ENCODE measurements at places on chromosomes 2 and 18. TPM values are rescaled to one million over a fixed set of nuclear protein-coding genes. Genes with fewer than 3 reads are reported as not detected.

The TUBB8B gene
- total RNA-seq, result not detected

The OSR1 gene
- not detected for total RNA-seq

The CARF gene
- 10.6 TPM for total RNA-seq

The HOXD13 gene
- total RNA-seq, result not detected

The MDH1B gene
- total RNA-seq, result 0.29 TPM

The SCN1A gene
- total RNA-seq, result not detected

The STAT4 gene
- 124 TPM for total RNA-seq

The UPP2 gene
- not detected for total RNA-seq

The DHRS9 gene
- total RNA-seq, result not detected

The CEBPZ gene
- total RNA-seq, result 67.6 TPM

The TUBA4A gene
- total RNA-seq, result 267 TPM

The C2orf69 gene
- 10.1 TPM for total RNA-seq

The CD8B2 gene
- not detected for total RNA-seq

The VWA3B gene
- not detected for total RNA-seq

The TRABD2A gene
- 78.8 TPM for total RNA-seq

The TXNDC2 gene
- not detected for total RNA-seq

The SERPINB7 gene
- not detected for total RNA-seq

The GYPC gene
- 116 TPM for total RNA-seq

The ASB18 gene
- not detected for total RNA-seq

The MARS2 gene
- total RNA-seq, result 13.6 TPM

The EMILIN1 gene
- 0.53 TPM for total RNA-seq

The KYNU gene
- total RNA-seq, result 2.8 TPM

The SKOR2 gene
- not detected for total RNA-seq

The CRYGC gene
- total RNA-seq, result not detected

The TSGA10 gene
- 31.7 TPM for total RNA-seq

The RESP18 gene
- total RNA-seq, result not detected

The RND3 gene
- total RNA-seq, result not detected

The PSTPIP2 gene
- 24.6 TPM for total RNA-seq

The LINC00305 gene
- total RNA-seq, result not detected

The APCDD1 gene
- total RNA-seq, result not detected

The ANKRD29 gene
- total RNA-seq, result 0.18 TPM

The CCDC121 gene
- total RNA-seq, result 1.6 TPM

The IL36A gene
- total RNA-seq, result 0.44 TPM

The CD226 gene
- 87.7 TPM for total RNA-seq

The CLEC4F gene
- total RNA-seq, result not detected

The CAVIN2 gene
- not detected for total RNA-seq

The PXDN gene
- 0.47 TPM for total RNA-seq

The PAX8 gene
- 1.2 TPM for total RNA-seq

The DIPK1C gene
- total RNA-seq, result not detected

The ADGRF3 gene
- 2.7 TPM for total RNA-seq

The SLC4A5 gene
- 2.0 TPM for total RNA-seq

The MYOM1 gene
- 1.8 TPM for total RNA-seq

The RTP5 gene
- total RNA-seq, result not detected

The SH3RF3 gene
- total RNA-seq, result 6.1 TPM

The SIX3 gene
- total RNA-seq, result not detected

The SCTR gene
- total RNA-seq, result not detected

The SLC9A4 gene
- 0.08 TPM for total RNA-seq

All from naive thymus-derived CD4-positive, alpha-beta T cell (primary cell).